ENCODE measurements at places on chromosomes 7 and 10.

- DNase-seq: no peak
Observed at GRCh38 chr7:1197997-1198625, 34.6 kb upstream of the UNCX start.

DNA sequence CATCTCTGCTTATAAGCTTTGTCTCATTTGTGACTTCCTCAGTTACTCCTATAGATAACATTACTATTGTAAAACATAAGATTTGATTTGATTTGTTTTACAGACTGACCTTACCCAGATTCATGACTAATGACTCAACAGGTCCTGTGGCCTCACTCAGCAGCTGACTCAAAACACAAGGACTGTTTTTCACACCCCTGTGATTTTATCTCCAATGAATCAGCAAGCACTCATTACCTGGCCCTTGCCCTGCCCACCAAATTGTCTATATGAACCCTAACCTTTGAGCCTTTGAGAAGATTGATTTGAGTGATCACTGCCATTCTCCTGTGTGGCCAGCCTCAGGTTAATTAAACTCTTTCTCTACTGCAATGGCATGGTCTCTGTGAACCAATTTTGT lies 1064.6 kb upstream of the LRRTM3 start:
- DNase-seq: no peak

GRCh38 chr7:143073556-143073955 lies 21.4 kb downstream of the OR6V1 start:
- DNase-seq: no peak

DNA sequence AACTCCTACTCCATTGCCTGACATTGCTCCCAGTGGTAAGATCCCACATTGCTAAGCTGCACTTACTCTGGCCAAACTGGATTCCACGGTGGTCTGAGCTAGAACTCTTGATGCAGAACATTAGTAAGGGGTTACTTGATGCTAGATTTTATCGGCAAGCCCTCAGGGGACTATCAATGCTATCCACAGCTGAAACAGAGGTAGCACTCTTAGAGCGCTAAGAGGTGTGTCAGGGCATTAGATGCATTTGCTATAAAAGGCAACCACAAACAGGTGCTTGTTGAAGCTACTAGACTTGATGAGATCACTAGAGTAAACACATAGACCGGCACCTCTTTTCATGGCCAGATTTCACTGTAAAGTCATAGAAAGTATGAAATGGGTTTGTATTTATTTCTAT lies 116.3 kb downstream of the MDFIC start:
- no peak for DNase-seq

GRCh38 chr7:77917500-77918262 lies 119.1 kb downstream of the PHTF2 start:
- no peak for DNase-seq

DNA sequence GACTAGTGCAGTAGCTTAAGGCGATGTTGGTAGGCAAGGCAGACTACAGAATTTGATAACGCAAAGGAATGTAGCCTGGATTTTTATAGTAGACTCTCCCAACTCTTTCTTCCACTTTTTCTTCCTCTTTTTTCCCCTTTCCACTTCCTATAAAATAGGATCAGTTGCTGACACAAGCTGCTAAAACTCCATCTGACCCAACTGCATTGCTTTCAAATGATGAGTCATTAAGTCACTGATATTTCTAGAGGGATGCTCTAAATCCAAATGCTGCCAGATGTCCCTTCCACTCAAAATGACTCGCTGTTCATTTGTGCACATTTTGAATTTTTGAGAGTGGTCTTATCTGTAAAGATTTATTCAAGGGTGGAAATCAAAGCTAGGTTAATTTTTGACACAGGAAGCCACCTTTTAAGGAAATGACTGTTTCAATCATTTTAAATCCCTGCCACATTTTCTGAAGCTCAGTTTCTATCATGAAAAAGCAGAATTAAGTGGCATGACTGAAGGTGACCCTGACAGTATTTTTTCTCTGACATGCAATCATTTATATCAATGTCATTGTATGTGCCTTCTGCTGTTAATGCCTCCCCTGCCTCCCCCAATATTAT lies 25.8 kb upstream of the SFMBT2 start:
- DNase-seq: no peak

DNA sequence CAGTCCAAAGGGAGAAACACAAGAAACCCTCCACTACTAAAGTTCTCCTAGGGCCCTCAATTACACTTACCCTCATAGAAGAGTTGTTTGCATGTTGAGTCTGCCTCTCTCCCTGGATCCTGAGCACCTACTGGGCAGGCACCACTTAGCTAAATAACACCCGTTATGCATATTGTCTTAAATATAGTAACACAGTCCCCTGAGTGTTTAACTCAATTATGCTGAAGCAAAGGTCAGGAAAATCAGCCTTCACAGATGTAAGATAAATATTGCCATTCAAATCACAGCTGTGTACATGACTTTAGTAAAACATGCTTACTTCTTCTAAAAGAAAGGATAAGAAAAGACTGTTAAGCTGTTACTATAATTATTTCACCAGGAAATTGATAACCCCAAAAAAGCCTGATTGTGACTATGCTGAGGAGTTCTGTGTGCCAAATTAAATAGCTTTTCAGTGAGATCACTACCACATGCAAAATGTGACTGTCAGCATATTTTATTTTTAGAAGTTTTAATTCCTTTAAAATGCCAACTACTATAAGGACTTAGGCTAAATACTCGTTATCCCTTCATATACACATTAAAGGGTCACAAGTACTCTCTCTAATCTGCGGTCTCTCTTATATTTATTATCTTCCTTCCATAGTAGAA lies 733.9 kb upstream of the PHF14 start:
- no peak for DNase-seq

- DNase-seq: no peak
Observed at GRCh38 chr10:60803433-60803832, 25.2 kb downstream of the CDK1 start.

DNA sequence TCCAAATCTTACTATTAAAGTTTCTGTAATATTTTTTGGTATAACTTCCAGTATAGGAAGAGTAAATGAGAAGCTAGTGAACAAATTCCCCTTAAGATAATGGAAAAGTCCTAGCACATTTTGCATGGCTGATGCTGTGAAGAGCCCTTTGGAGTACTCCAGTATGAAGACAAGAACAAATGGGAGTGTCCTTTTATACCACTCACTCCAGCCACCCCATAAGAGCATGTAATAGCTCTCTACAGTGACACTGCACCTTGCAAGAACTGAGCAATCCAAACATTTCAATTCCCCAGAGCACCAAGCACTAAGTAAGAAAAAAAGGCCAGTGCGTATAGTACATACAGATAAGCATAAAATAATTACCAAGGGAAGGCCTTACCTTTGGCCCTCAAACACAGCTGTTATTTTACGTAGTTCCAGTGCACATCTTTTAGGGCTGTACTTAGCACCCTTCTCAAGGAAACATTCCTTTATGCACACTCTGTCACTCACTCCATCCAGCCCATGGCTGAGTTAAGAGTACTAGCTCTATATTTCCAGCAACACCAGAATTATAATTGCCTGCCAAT lies 135.4 kb downstream of the ST7 start:
- DNase-seq: no peak

- DNase-seq: no peak
Observed at GRCh38 chr10:21985541-21985940, 18.0 kb downstream of the DNAJC1 start.

DNA sequence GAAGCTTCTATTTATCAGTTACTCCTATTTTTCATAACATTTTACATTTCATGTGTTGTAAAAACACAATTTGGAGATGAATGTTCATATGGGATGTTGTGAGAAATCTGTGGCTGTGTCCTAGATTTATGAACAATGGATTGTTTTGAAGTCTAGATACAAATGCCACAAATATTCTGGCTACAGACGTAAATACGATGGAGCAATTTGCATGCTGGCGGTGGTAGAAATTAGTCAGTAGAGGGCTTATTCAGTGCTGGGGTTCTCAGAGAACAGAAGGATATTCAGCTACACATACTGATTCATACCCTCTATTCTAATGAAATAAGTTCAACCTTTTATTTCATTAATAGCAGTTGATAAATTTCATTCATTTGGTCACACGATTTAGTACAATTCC lies 48.8 kb downstream of the PLPP4 start:
- DNase-seq: no peak

DNA sequence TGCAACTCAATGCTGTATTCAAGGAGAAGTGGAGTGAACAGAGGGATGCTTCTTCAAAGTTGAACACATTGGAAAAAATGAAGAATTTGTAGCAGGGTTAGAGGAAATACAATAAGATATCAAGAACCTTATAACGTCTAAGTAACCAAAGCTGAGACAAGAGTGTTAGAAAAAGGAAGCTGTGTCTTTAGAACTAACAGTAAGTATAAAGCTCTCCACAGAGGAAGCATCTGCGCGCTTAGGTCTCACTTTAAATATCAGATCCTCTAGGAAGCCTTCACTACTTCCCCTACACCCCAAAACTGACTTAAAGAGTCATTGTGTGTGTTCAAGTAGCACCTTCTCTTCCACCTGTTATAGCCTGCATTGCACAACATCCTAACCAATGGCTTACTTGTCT lies 43.0 kb downstream of the CH25H start:
- no peak for DNase-seq

DNA sequence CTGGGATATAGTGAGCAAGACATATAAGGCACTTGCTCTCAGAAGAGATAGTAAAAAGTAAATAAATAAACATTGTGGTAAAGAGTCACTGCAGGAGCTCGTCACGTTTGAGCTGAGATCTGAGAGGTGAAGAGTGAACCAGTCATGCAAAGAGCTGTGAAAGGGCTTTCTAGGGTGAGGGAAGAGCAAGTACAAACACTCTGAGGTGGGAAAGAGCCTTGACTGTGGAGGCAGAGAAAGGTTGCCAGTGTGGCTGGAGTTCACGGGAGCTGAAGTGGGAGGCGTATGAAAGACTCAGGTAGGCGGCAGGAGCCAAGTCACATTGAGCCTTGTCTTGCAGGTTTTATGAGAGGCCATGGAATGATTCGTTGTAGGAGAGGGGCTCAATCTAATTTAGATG lies 141.0 kb downstream of the C1GALT1 start:
- no peak for DNase-seq

DNA sequence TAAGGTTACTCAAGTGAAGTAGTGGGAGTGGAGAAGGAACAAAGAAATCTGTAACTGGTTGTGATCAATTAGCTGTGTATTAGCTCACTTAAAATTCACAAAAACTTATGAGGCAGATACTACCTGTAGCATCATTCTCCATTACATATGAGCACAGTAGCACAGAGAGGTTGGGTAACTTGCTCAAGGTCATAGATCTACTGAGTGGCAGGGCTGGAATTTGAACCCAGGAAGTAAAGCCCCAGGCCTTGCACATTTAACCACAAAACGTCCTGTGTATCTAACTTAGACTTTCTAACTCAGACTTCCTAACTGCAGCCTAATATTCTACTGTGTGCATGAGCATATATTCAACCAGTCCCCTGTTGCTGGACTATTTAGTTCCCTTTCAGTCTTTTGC lies 5.6 kb upstream of the SLF2 start:
- no peak for DNase-seq

DNA sequence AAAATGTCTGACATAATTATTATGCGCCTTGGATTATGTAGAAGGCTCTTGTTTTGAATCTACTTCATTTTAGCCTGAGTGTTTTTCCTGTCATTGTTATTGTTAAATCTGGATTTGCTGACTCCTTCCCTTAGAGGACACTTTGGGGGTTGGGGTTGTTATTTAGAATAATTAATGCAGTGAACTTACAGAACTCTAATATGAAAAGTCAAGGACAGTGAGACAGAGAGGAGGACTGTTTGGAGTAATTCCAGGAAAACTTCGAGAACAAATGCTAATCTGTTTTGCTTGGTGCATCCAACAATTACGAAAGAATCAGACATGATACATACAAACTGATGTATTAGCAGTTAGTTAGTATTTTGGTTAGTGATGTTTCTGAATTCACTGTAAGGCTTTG lies 146.1 kb downstream of the ABCA13 start:
- no peak for DNase-seq

DNA sequence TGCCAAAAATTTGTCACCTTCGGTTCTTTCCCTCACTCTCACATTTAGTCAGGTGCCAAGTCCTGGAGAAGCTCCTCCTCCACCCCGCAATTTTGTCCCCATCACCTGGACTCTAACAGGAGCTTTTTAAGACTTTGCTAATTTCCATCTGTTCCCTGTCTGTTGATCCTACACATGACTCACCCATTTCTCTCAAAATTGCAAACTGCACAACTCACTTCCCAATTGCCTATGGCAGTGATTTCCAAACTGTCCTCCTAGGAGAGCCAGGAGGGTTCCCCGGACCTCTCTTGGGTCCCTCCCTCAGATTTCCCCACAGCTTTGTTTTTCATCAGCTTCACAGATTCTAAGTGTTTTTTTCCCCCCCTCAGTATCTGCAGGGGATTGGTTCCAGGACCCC lies 120.3 kb downstream of the WNT2 start:
- DNase-seq: no peak

DNA sequence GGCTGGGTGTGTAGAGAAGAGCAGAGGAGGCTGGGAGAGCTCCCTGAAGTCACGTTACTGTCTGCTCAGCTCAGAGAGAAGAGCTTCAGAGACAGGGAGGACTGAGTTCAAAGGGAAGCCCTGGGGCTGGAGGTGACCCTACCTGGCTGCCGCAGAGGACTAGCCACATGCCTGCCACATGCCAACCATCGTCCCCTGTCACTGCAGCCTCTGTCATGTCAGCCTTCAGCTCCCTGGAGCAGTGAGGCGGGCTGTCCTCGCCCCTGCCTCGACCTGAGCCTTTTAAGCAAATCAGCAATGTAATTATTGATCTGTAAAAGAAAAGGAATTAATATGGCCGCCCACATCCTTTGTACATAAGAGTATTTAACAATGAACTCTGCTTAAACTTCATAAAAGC lies 89.3 kb upstream of the RET start:
- DNase-seq: no peak

DNA sequence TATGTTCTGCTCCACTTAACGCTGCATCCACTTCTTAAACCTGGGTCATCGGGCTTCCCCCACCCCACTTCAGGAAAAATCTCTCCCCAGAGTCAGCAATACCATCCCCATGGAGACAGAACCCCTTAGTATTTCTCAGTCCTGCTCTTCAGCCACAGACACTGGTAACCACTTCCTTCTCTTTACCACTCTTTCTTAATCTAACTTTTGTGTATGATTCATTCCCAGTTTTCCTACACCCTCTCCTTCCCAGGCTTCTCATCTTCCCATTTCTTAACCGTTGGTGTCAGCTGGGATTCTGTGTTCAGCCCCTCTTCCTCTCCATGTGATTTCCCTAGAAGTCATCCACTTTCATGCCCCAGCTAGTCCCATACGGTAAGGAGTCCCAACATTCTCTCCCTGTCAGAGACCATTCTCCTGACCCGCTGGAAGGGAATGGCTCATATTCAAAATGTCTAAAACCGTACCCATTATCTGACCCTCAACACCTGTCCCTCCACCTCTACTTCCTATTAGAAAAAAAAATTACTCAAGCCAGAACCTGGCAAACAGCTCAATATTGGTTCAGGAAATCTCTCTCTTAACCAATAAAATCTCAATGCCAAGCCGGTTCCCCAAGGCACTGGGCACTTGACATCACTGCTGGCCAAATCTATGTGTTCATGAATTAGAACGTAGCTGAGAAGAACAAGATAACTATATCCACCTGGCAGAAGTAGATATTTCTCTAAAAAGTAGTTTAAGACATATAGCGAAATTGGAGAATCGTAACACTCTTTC lies 89.4 kb downstream of the DGKI start:
- DNase-seq: no peak
